ENCODE measurements at places on chromosomes 7 and 10.

GRCh38 chr7:904847-905246, 28.5 kb downstream of the GET4 start:
- DNase-seq: no peak

- DNase-seq: no peak
Observed at GRCh38 chr7:100120733-100121036, 1.3 kb downstream of the CNPY4 start.

GRCh38 chr7:128104108-128104742, 73.0 kb upstream of the LRRC4 start:
- DNase-seq: no peak

GRCh38 chr10:99393036-99393435, 37.4 kb downstream of the GOT1 start:
- no peak for DNase-seq

DNA sequence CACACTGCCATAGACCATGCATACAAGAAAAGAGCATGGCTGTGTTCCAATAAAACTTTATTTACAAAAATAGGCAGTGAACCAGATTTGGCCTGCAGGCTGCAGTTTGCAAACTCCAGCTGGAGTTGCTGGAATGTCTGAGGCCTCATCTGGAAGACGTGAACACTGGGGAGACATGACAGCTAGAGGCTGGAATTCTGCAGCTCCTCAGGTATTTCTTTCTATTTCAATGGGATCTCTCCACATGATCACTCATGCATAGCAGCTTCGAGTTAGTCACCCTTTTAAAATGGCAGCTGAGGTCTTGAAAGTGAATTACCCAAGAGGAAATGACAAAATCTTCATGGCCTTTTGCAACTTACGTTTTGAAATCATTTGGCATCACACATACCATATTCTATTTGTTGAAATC, 52.6 kb upstream of the BET1 start:
- DNase-seq: no peak

DNA sequence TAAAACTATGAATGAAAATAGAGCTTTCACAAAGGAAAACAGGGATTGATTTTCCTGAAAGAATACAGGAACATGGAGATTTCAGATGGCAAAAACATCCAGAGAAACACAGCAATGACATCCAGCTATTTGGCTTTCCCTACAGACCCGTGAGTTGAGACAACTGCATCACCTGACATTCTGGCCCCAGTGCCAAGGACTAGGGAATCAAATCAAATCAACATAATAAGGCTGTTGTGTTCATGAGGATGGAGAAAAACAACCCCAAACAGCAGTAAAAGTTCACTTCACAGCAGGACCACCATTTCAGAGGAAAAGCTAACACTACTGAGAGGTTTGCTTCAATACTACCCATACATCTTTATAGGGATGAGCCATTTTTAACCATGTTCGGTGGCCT, 25.5 kb downstream of the ETV1 start:
- no peak for DNase-seq

GRCh38 chr7:28623863-28624262, 211.5 kb downstream of the CREB5 start:
- no peak for DNase-seq

- DNase-seq: no peak
Observed at GRCh38 chr7:70614237-70615045, 517.5 kb upstream of the GALNT17 start.

DNA sequence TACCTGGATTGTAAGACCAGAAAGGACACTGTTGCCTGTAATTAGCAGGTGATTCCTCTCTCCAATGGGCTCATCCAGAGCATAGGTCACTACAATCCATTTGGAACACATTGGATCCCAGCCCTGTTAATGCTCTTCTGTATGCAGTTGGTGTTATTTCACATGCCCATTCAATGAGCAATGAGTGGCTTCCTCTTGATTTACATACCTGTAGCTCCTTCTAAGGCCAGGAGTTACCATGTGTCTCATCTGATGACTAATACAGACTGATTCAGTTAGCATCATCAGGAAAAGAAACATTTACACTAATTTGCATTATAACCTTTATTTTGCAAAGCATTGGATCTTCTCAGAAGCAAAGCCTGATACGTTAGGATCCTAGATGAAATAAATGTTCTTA, 83.1 kb upstream of the NPVF start:
- no peak for DNase-seq

DNA sequence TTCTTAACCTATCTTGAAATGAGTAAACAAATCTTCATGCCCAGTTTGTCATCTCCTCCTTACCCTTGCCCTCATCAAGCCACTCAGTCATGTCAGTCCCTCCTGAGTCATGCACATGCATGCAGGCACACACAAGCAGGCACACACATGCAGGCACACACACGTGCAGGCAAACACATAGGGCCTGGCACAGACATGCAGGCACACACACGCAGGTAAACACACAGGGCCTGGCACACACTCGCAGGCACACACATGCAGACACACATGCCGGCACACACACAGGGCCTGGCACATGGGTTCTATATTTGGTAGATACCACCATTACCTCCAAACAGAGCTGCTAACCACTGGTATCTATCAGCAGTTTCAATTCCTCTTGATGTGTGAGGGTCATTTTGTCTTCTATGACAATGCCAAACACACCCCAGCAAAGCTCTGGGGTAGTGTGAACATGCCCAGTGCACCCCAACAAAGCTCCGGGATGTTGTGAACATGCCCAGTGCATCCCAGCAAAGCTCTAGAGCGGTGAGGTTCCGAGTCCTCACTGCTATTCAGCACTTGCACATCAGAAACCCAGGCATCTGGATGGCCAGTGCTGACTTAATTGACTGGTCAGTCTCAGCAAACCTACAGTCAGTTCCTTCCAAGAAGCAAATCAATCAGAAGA, 563.8 kb downstream of the PTPRN2 start:
- no peak for DNase-seq

GRCh38 chr7:150410680-150411346, 31.7 kb downstream of the ZNF775 start:
- DNase-seq: no peak

GRCh38 chr10:17790651-17791050, 18.5 kb upstream of the MRC1 start:
- no peak for DNase-seq

- DNase-seq: no peak
Observed at GRCh38 chr10:88066876-88067275, 203.5 kb downstream of the PTEN start.

DNA sequence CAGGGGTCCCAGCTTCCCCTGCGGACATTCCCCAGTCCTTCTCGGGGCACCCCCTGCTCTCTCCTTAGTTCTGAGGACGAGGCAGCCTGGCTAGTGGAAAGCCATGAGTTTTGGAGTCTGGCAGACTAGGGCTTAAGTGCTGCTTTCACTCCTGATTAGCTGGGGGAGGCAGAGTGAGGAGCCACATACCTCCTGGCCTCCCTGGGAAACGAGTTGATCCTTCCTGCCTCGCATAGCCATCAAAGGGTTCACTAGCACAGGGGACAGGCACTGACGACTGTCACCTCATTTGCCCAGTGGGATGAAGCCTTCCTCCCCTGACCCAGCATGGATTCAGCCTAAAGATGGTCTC, 402.5 kb downstream of the RPS24 start:
- no peak for DNase-seq
